ENCODE measurements at places on chromosomes 2 and 18.

GRCh38 chr18:59470561-59471121 is 111.6 kb upstream of the LMAN1 start:
- DNase-seq: no peak

DNA sequence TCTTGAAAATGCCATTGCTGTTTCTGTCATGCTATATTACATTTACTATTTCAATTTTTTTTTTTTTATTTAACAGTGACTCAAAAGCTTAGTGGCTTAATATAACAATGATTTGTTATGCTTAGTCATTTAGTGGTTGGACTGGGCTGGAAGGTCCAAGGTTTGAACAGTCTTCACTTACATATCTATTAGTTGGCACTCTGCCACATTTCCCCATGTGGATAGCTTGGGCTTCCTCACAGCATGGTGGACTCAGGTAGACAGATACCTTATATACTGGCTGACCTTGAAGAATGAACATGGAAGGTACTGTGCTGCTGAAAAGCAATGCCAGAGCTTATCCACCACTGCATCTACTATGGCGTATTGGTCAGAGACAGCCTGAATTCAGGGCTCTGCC is 909.5 kb upstream of the SOX11 start:
- DNase-seq: no peak

DNA sequence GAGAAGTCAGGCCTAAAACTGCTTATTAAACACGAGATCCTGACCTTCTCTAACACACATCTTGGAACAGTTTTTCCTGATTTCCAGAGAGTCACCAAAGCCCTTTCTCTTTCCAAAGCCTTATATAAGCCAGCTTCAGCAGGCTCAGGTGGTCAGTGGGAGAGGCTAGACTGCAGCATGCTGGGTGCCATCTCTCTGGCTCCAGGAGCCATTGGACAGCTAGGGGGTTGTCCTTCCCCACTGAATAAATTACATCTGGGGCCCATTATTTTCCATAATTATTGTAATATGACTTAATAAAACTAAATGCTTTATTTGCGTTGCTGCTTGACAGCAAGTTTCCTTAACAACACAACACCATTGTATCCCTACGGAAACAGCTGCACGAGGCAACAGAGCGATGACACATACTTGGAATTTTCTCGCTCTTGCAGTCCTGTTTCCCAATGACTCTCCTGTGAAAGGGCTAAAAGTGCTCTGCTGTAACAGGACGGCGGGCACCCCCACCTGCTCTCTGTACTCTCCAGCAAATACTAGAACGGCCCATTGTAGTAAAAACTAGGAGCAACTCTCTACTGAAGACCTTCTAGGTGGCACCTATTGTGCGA is 160.6 kb downstream of the RNF144A start:
- DNase-seq: no peak

- no peak for DNase-seq
Measured at GRCh38 chr2:3672861-3673678, 15.1 kb downstream of the ALLC start.

GRCh38 chr2:170917219-170917913 is 11.7 kb upstream of the GORASP2 start:
- no peak for DNase-seq

GRCh38 chr2:107584577-107584976 is 242.1 kb upstream of the RGPD4 start:
- no peak for DNase-seq

GRCh38 chr2:194015751-194016150 is 1641.3 kb upstream of the SLC39A10 start:
- DNase-seq: no peak

- DNase-seq: no peak
Measured at GRCh38 chr2:28990445-28990844, 9.3 kb downstream of the TOGARAM2 start.

DNA sequence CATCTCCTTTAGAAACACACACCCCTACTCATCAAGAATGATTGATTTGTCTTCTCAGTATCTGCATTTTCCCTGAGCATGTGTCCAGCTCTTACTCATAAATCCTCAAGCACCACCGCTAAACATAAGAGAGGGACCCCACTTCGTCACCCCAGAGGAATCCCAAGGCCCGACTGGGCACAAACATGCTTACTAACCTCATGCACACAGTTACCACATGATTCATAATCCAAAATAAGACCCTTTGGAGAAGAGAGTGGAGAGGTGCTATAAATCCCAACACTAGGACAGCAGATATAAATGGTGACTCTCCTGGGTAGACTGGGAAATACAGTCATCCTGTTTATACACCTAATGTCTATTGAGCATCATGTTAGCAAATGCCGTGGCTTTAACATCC is 843.2 kb upstream of the ID2 start:
- no peak for DNase-seq

GRCh38 chr2:100921685-100922161 is 80.4 kb upstream of the RPL31 start:
- DNase-seq: no peak
